ENCODE measurements at places on chromosomes 16 and 17.

DNA sequence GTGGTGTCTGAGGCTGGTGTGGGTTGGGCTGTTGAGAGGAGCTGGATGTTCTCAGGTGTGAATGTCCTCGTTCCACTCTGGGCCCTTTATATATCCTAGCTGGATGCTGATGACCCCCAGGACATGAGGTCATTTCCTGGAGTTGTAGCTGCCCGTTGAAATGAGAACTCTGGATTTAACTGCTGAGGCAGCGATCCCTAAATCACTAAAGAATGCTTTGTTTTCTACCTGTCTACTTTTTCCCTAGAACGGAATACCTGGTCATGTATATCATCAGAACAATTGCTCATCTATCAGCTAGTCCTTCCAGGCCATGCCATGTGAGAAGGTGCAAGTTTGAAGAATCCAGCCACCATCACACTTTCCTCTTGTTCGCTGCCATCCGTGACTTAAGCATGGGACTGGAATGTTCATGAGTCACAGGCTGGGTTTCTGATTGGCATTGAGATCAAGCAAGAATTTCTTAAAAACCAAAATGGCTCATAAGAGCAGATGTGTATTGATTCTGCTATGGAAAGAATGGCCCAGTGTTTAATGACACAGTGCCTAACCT, at the start of gene KRTAP2-3:
TSS of gene KRTAP2-3 (minus strand) at position 63 of the 553 bp plus-strand sequence. CDS start 64 bp downstream, outside the sequence.
- H3K27me3 ChIP-seq, result no peaks in the 10 kb centered on the region
- H3K36me3 ChIP-seq, result peaks cover 1% of the 10 kb centered on the region
- DNase-seq, result no peak
- peaks cover 50% of the 10 kb centered on the region for H3K4me1 ChIP-seq

GRCh38 chr16:24170407-24170806, 85.7 kb upstream of the CACNG3 start:
- H3K27me3 ChIP-seq, result no peaks in the 10 kb centered on the region
- H3K36me3 ChIP-seq, result no peaks in the 10 kb centered on the region
- H3K27ac ChIP-seq, result no peak overlapping the region
- no peak for DNase-seq
- no peaks in the 10 kb centered on the region for H3K4me1 ChIP-seq

DNA sequence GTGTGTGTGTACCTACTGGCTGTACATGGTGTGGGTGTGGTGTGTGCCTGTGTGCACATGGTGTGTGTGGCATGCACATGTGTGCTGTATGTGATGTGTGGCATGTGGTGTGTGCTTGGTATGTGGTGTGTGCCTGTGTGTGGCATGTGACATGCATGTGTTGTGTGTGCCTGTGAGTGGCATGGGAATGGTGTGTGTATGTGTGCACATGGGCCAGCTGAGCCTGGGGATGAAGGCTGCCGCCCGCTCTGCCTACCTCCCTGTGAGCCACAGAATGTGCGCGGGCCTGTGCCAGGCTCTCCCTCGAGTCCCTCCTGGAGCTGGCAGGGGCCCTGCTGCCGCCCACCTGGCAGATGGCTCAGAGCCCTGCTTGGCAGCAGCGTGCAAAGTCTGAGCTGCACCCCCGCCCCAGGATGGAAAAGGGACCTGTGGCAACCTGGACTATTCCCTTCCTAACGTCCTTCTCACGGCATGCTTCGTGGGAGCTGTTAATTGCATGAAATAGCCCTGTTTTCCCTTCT, 9.3 kb downstream of the PRSS27 start:
- no peak overlapping the region for H3K27ac ChIP-seq
- peaks cover 4% of the 10 kb centered on the region for H3K4me1 ChIP-seq
- H3K27me3 ChIP-seq, result no peaks in the 10 kb centered on the region

DNA sequence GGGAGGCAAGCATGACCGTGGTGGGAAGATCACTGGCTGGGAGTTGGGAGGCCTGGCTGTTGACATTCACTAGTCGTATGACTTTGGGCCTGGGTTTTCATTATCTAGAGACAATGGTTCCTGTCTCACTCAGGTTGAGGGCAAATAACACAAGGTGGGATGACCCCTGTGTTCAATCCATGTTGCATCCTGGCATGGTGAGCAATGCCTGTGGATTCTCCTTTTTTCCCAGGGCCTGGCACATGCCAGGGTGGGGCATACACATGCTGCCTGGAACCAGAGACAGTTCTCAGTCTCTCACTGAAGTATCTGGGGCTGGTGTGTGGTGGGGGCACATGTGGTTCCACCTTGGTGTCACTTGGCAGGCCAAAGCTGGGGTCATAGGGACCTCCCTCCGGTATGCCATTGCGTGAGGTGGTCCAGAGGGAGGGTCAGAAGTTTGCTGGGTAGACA, 5.4 kb downstream of the THRA start:
- H3K27ac ChIP-seq, result peak overlapping the region; percentile 98
- no peaks in the 10 kb centered on the region for H3K27me3 ChIP-seq
- DNase-seq, result no peak
- H3K4me1 ChIP-seq, result peaks cover 94% of the 10 kb centered on the region

GRCh38 chr16:67822511-67822910, 15.8 kb downstream of the TSNAXIP1 start:
- H3K27me3 ChIP-seq, result no peaks in the 10 kb centered on the region
- H3K27ac ChIP-seq, result no peak overlapping the region
- H3K4me3 ChIP-seq, result no peak overlapping the region
- no peak for DNase-seq

DNA sequence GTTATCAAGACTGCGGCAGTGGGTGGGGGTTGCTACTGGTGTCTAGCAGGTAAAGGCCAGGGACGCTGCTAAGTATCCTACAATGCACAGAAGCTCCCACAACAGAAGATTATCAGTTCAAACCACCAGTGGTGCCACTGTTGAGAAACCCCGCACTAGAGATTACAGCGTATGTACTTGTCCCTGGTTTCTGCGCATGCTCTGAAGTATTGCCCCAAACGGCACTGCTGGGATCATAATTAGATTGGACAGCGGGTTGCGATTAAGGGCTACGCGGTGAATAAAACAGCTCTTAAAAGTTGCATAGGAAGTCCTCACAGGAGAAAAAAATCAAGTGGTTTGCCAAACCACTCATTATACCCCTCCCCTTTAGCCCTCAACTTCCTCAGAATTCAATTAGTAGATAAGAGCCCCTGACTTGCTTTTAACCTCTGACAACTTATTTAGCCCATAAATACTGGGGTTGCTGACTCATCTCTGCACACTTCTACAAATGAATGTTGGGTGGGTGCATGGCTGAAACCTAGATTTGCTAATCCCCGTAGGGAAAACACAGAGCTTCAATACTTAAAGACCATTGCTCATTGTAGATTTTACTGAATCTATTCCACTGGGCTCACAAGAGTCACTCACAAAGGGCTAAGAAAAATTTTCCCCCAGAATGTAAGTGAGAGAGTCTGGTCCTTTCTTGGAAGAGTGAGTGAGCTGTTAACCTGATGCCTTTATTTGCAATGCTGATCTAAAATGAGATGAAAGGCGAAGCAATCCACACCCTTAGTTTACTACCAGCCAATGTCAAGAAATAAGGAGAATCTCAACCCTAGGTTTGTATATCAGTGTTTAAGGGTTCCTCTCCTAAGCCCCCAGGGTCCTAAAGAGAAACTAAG, 91.8 kb downstream of the RGS9 start:
- no peak for DNase-seq
- no peaks in the 10 kb centered on the region for H3K36me3 ChIP-seq
- H3K27ac ChIP-seq, result no peak overlapping the region
- H3K27me3 ChIP-seq, result no peaks in the 10 kb centered on the region
- peaks cover 7% of the 10 kb centered on the region for H3K4me1 ChIP-seq
- H3K4me3 ChIP-seq, result no peak overlapping the region

DNA sequence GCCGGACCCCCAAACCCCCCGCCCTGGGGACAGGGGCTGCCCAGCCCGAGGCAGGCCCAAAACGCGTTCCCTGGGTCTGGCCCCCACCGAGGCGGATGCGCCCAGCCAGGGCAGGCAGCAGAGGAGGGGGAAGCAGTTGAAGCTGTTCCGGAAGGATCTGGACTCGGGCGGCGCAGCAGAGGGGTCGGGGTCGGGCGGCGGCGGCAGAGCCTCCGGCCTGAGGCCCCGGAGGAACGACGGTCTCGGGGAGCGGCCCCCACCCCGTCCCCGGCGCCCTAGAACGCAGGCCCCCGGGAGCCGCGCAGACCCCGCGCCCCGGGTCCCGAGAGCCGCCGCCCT, 22.9 kb upstream of the ZFPM1 start:
- no peak overlapping the region for H3K27ac ChIP-seq
- peaks cover 4% of the 10 kb centered on the region for H3K36me3 ChIP-seq
- no peak overlapping the region for H3K4me3 ChIP-seq
- no peaks in the 10 kb centered on the region for H3K27me3 ChIP-seq

DNA sequence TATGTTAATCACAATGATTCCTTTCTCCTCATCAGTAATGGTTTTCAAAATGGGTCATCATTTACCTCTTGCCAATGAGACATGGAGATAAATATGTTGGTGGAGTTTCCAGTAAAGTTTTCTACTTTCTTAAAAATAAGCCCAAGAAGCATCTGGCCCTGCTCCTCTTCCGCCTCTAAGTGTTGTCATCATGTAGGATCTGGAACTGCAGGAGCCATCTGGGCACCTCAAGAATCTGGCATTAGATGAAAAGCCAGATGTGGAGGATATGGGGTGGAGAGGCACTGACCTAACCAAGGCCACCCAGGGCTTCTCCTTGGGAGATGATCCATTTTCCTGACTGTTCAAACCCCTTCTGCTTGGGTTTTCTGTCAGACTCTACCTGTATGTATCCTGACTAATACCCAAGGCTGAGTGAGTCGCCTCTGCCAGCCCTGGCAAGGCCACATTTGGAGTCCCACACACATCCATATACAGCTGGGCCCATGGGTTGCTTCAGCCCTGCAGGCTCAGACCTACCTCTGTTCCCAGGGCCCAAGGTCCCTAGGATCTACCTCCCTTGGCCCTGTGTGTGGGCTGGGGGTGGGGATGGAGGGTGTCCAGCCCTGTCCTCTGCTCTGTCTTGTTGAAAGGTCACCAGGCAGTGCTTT, 24.6 kb downstream of the CCDC182 start:
- peaks cover 31% of the 10 kb centered on the region for H3K27me3 ChIP-seq
- H3K4me1 ChIP-seq, result peaks cover 2% of the 10 kb centered on the region
- DNase-seq, result no peak
- H3K27ac ChIP-seq, result no peak overlapping the region
- no peak overlapping the region for H3K4me3 ChIP-seq

DNA sequence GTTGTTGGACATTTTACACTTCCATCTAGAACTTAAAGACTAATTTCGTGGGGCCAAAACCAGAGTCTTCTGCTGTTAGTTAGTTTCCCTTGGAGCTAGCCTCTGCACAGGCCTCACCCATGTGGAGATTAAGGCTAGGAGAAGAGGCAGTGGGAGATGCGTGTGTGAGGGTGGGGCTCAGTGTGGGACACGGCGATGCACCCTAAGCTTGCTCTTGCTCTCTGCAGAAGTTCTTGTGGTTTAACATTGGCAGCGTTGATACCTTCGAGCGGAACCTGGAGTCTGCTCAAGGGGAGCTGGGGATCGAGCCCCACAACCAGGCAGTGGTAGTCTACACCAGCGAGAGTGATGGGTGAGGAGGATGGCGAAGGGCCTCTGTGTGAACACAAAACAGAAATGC, 34.0 kb downstream of the DBNDD1 start:
- no peak overlapping the region for H3K4me3 ChIP-seq
- peaks cover 27% of the 10 kb centered on the region for H3K36me3 ChIP-seq
- no peaks in the 10 kb centered on the region for H3K27me3 ChIP-seq

GRCh38 chr16:29321000-29321393, 85.5 kb downstream of the NPIPB11 start:
- H3K4me1 ChIP-seq, result peaks cover 38% of the 10 kb centered on the region
- DNase-seq, result no peak
- no peak overlapping the region for H3K27ac ChIP-seq

DNA sequence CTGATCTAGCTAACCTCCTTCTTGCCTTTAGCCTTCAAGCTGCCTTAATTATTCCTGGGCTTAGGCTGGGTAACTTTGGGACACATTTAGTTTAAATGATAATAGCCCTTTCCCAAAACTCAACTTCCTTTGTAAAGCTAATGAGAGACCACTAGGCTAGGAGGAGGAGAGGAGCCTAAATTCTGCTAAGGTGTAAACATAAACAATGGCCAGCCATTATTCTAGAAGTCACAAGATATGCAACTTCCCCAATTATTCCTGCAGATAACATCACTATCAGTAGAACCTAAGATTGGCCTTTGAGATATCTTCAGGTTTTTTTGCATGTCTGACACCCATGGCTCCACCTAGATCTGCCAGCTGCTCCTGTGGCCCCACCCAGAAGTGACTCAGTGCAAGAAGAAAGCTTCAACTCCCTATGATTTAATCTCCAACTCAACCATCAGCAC, 131.2 kb upstream of the FAM20A start:
- H3K4me3 ChIP-seq, result no peak overlapping the region
- peaks cover 12% of the 10 kb centered on the region for H3K4me1 ChIP-seq

DNA sequence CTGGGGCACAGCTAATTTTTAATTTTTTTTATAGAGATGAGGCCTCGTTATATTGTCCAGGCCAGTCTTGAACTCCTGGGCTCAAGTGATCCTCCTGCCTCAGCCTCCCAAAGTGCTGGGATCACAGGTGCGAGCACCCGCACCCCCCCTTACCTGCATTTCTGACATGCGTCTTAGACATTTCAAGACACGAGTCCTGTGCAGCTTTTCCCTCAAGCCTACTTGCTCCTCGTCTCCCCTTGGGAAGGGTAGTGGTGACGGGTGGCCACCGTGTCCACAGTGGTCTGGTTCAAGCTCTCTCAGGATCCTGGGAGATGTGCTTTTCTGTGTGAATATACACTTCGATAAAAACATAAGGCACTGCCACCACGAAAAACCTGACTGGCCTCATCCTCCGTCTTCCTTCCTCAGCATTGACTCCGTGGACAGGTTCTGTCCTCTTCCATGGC, 9.6 kb downstream of the CANT1 start:
- no peaks in the 10 kb centered on the region for H3K4me1 ChIP-seq
- DNase-seq, result no peak
- H3K27ac ChIP-seq, result no peak overlapping the region
- peaks cover 8% of the 10 kb centered on the region for H3K36me3 ChIP-seq
- H3K4me3 ChIP-seq, result no peak overlapping the region

Data from chondrocyte (in vitro differentiated cells).